Right forelimb (tissue), 1 donor: ENCODE measurements at places on chromosomes 11 and 22.

GRCh38 chr22:27552176-27552575 is 249.4 kb downstream of the MN1 start:
- DNase-seq = no peak

GRCh38 chr11:71249301-71249700 is 3.1 kb downstream of the SHANK2 start:
- DNase-seq = no peak

DNA sequence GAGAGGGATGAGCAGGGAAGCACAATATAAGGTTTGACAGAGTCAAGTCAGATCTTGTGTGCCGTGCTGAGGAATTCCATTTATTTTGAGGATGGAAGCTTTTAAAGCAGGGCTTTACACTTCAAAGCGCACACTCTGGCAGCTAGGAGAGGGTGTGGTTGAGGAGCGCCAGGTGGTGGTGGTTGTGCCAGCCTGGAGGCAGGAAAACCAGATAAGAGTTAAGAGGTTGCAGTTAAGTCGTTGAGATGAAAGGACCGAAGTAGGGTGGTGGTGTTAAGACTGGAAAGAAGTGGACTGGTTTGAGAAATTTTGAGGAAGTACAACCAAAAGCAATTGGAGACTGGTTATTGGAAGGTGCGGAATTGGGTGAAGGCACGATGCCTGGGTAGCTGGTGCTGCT is 231.6 kb upstream of the TBCEL start:
- DNase-seq = no peak

DNA sequence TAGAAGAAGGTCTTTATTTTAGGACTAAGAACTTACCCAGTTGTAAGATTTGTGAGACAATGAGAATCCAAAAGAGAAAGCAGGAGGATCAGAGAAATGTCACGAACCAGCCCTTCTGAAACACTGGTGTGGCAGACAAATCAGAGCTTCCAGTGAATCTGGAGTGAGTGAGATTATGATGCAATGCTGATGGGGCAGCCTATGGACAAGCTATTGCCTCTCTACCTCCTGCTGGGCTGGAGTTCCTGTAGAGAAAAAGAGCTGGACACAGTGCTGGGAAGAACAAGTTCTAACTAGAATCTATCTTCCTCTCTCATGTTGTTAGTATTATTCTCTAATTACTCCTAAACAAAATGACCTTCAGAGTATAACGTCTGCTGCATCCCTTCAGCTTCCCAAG is 12.0 kb upstream of the ANO3 start:
- no peak for DNase-seq
